ENCODE measurements at places on chromosomes 3 and 15.

GRCh38 chr15:52656412-52656811, 22.8 kb downstream of the ATOSA start:
- no peak for DNase-seq

GRCh38 chr15:24627443-24627842, 48.1 kb upstream of the NPAP1 start:
- DNase-seq, result no peak

GRCh38 chr15:95368191-95368590, 962.3 kb upstream of the NR2F2 start:
- no peak for DNase-seq

DNA sequence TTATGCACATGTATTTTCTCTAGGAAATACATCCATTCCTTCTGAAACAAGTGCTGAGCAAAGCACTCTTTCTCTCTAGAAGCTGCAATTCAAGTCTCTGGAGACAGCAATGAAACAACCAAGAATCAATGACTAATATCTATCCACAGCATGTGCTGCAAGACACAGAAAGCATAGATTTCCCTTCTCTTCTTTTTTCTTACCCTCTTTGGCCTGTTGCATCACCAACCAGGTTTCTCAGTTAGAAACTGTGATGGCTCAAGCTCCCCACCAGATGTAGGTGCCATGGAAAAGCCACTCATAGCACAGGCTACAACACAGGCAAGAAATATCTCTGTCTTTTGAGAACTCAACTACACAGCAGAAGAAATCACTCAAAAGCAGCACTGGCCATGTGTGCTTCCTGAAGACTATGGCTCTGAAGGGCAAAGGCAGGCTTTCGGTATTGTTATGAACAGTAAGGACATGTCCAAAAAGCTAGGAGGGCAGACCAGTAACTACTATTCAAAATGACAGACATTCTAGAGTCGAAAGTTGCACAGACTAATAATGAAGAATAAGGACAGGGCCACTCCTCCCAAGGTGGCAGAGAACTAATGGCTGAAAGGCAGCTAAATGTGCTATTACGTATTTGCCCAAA, 15.5 kb downstream of the ZDHHC3 start:
- no peak for DNase-seq

GRCh38 chr3:46030626-46031025, 3.3 kb upstream of the XCR1 start:
- no peak for DNase-seq

GRCh38 chr15:68353421-68354135, 76.0 kb downstream of the FEM1B start:
- no peak for DNase-seq

GRCh38 chr3:63705092-63705645, 52.7 kb downstream of the SNTN start:
- DNase-seq, result no peak

DNA sequence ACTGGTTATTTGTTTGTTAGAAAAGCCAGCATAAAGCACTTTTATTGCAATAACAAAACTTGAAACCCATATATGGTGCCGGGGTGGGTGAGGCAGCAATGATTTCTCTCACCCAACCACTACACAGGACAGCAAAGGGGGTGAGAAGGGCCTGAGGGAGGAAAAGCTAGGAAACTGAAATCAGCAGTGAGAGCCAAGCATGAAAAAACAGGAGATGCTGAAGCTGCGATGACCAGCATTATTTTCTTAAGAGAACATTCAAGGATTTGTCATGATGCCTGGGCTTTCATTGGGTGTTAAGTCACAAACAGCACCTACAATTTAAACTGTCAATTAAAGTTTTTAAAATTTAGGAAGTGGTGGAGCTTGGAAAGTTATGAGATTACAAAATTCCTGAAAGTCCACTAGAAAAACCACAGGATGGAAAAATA, 11.9 kb upstream of the TM4SF4 start:
- DNase-seq, result no peak

DNA sequence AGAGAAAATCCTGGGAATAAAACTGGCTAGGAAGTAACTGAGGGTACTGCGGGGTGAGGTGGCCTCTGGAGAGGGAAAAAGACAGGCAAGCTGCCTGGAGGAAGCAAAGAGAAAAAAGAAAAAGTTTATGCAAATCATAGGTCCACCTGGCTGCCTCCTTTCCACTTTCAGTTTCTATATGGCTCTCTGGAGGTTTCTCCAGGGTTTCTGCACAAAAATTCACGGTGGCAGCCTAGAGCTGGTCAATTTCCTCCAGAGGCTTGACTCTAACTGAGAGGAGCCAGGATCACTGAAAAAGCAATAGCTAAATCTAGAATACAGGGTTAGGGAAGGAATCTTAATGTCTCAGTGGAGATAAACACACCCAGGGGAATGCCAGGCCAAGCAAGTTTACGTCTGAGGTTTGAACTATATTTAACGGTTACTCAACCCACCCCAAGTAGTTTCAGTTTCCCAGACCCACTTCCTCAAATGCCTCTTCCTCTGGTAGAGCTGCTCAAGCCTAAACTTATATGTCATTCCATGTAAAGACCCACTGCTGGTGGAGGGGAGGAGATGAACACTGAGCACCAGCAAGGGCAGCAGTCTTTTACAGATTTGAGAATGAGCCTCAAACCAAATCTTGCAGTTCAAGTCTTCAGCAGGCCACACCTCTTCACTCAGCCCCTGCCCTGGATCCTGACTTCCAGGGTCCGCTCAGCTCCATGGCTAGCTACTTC, 5.7 kb downstream of the LYSMD2 start:
- DNase-seq, result no peak

DNA sequence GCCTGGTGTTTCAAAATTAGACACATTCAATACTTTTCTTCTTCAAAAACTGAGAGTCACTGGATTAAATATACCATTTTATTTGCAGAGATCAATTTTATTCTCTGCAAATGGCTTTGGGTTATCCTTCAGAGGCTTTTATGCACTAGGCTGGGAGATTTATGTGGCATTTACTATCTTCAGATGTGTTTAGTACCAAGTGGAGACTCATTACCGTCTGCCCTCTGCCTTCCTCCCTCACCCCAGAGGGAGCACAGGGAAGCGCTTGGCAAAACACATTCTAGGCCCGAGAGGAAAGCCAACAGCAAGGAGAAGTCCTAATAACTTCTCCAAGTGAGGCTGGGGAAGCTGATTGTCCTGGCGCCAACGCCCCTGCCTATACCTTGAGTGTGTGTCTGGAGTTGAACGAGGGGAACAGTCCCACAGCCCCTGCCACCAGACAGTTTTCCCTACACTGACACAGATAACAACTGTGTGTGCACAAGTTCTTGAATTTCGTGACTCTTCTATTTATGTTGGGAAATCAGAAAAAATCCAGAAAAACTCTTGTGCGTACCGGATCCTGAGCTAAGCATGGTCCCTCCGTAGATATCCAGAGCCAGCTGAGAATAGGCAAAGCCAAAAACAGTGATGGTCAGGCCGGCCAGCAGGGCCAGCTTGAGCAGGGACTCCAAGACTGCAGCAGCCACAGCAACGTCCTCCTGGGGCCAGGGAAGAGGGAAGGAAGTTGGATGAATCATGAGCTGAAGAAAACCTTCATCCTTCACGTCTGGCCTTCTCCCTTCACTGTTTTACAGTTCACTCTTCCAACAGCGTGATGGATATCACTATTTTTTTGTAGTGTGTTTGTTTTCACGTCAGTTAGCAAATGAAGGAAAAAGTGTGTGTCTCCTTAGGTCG, 26.6 kb downstream of the RFT1 start:
- no peak for DNase-seq

- DNase-seq, result no peak
These were observed 888.0 kb downstream of the NTRK3 start for GRCh38 chr15:87368511-87368910.

DNA sequence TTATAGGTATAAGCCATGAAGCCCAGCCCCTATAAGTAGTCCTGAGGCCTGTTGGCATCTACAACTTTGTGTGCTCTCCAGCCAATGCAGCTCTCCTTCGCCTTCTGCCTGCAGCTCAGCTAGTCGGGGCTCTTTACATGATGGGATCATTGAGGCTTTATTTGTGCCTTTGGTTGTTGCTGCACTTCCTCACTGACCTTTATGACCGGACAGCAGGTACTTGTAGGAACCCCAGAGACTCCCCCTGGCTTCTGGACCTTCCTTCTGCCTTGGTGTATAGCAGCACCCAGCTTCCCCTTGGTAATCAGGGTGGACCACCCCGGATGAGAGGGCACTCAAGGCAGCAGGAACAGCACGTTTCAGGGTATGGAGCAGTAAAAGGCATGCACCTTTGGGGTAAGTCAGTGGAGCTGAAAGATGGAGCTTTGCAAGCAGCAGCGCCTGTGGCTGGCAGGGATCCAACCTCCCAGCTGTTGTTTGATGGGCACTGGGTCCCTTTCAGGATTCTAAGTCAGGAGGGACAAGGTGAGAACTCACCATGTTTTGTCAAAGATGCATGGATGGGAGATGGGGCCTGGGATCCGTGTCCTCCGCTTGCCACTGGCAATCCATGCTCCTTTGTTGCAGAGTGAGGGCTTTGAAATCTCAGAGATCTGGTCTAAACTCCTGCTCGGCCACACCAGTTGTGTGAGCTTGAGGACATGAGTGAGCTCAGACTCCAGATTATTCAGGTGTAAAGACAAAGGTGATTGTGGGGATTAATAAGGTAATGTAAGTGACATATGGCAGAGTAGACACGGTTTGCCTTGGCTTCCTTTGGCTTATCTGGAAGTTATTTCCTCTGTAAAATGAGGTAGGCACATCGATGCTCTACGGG, 65.1 kb upstream of the KLF13 start:
- DNase-seq, result no peak

DNA sequence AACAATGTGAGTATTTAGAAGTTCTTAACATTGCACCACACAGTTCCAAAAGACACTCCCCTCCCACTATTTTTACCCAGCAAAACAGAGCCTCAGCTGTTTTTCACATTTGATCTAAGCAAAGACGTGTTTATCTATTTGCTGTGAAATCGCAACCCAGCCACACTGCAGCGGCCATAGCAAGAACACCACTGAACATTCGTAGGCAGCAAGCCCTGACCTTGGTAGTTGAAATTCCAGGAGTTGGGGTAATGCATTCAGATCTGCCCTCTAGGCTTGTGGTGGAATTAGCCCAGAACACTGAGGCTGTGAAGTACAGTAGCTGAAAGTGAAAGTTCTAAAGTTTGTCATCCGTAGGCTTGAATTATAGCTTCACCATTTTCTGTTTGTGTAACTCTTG, 17.1 kb upstream of the SLC24A5 start:
- DNase-seq, result no peak

DNA sequence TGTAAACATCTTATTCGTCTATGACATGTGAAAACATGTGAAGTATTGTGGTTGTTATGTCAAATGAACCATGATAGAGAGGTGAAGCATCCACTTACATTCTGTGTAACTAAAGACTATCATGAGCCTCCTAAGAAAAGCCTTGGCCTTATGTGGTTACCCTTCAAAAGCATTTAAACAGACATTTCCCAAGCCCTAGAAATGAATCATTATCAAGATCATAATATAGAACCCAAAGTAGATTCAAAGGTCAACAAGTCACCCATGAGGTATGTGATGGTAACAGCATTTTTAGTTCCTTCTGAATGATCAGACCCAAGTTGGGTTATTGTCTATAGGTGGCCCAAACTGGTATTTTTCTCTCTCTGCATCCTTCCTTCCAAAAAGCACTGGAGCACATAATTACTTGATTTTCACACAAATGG, 408.0 kb downstream of the TBL1XR1 start:
- DNase-seq, result no peak

- DNase-seq, result no peak
These were observed 11.0 kb upstream of the PLXNA1 start for GRCh38 chr3:126971891-126972351.

GRCh38 chr15:33155691-33156420, 38.7 kb downstream of the FMN1 start:
- DNase-seq, result no peak

- peak; percentile 5 for DNase-seq
These were observed 227.1 kb downstream of the RPLP1 start for GRCh38 chr15:69679623-69680228.

- no peak for DNase-seq
These were observed 9.3 kb upstream of the SLC12A8 start for GRCh38 chr3:125221831-125222230.

DNA sequence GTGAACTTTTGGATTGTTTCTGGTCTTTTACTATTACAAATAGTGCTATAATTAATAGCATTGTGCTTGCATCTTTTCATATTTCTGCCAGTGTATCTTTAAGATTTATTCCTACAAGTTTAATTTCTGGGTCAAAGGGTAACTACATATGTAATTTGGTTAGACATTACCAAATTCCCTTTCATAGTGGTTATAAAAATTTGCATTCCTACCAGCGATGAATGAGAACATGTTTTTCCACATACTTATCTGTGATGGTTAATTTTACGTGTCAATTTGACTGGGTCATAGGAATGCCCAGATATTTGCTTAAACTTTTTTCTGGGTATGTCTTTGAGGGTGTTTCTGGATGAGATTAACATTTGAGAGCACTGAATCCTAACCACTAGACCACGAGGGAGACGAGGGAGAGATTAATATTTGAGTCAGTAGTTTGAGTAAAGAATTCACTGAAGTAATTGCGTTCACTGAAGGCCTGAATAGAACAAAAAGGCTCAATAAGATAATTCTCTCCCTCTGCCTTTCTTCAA, 132.3 kb upstream of the NEO1 start:
- DNase-seq, result no peak

- no peak for DNase-seq
These were observed 71.8 kb upstream of the POLG start for GRCh38 chr15:89406218-89406939.

DNA sequence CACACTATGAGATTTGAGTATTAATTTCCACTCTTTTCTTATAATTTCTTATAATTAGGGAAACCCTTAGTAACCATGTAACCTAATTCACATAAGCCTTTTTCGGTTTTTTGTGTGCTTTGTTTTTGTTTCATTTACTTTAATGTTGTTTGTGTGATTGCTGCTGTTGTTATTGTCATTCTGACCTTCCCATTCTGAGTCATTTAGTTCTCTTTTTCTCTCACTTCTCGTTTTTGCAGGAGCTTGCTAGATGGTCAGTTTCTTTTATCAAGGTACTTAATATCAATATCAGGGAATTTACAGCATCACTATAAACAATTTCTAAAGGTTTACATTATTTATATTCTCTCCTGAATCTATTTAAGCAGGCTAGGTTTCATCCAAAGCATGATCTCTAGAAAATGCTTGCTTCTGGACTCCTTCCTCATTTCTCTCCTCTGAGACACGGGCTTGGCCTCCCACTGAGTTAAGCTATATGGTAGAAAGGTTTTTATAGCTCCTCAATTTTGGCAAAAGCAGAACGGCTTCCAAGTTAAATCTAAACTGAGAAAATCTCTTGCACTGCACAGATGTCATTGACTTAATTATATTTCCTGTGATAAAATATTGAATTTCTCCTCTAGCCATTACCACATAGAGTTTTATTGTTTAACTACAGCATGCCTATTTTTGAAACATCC, 534.2 kb downstream of the NSUN3 start:
- DNase-seq, result no peak

Measured in stimulated activated CD4-positive, alpha-beta T cell treated with anti-CD3 and anti-CD28 coated beads, Interleukin-4, amount 100 ng/mL, for 4 hours (primary cell).